ENCODE measurements at places on chromosomes 6 and 20. TPM values are rescaled to one million over a fixed set of nuclear protein-coding genes. Genes with fewer than 3 reads are reported as not detected.

CDH4 gene
- total RNA-seq, result not detected

MEI4 gene
- total RNA-seq, result not detected

GRCh38 chr6:150055131-150055530 lies 13.8 kb downstream of the ULBP3 start:
- peaks cover 40% of the 10 kb centered on the region for H3K27me3 ChIP-seq
- no peaks in the 10 kb centered on the region for H3K4me1 ChIP-seq
- H3K36me3 ChIP-seq, result no peaks in the 10 kb centered on the region
- DNase-seq, result no peak
- no peak overlapping the region for H3K4me3 ChIP-seq
- H3K27ac ChIP-seq, result no peak overlapping the region

- H3K4me1 ChIP-seq, result peaks cover 35% of the 10 kb centered on the region
- no peaks in the 10 kb centered on the region for H3K36me3 ChIP-seq
- no peaks in the 10 kb centered on the region for H3K27me3 ChIP-seq
- peak; percentile 93 for DNase-seq
Measured at GRCh38 chr6:90411292-90411781, 114.7 kb upstream of the BACH2 start.

GRCh38 chr6:107561306-107561705 lies 71.4 kb downstream of the SOBP start:
- no peak overlapping the region for H3K4me3 ChIP-seq
- peaks cover 65% of the 10 kb centered on the region for H3K27me3 ChIP-seq
- DNase-seq, result no peak

DNA sequence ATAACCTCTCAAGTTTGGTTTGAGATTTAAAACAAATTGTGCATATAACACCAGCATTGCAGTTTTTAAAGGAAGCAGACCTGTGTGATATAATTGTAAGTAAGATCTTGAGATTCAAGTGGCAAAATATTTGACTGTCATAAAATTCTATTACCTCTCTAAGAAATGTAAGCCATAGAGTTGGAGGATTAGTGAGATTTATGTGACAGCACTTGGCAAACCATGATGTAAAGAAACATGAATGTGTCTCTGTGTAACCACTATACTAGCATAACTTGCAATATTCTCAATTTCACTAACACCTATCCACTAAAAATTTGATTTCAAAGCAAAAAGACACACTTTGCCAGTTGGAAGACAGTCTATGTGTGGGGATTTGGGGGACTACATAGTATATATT lies 190.2 kb upstream of the SSTR4 start:
- H3K27ac ChIP-seq, result no peak overlapping the region
- no peaks in the 10 kb centered on the region for H3K27me3 ChIP-seq
- H3K4me1 ChIP-seq, result no peaks in the 10 kb centered on the region
- no peak overlapping the region for H3K4me3 ChIP-seq
- no peaks in the 10 kb centered on the region for H3K36me3 ChIP-seq

- DNase-seq, result peak; percentile 58
- H3K4me3 ChIP-seq, result peak overlapping the region; percentile 25
- H3K36me3 ChIP-seq, result no peaks in the 10 kb centered on the region
- H3K27me3 ChIP-seq, result peaks cover 4% of the 10 kb centered on the region
Measured at GRCh38 chr20:22716821-22717351, 132.5 kb upstream of the FOXA2 start.

GRCh38 chr6:82337688-82338257 lies 25.8 kb upstream of the TPBG start:
- no peaks in the 10 kb centered on the region for H3K4me1 ChIP-seq
- no peak overlapping the region for H3K4me3 ChIP-seq
- H3K27me3 ChIP-seq, result no peaks in the 10 kb centered on the region
